AG10803 (cell line): ENCODE measurements at places on chromosomes 3 and 15.

- no peak for DNase-seq
Measured at GRCh38 chr15:86644339-86644738, 564.7 kb downstream of the AGBL1 start.

GRCh38 chr3:197028728-197029510 is 698 bp downstream of the MELTF start:
- no peak for DNase-seq

GRCh38 chr15:81530271-81530691 is 156.3 kb upstream of the TMC3 start:
- DNase-seq, result no peak

GRCh38 chr3:4589475-4590097 is 96.4 kb downstream of the ITPR1 start:
- no peak for DNase-seq

DNA sequence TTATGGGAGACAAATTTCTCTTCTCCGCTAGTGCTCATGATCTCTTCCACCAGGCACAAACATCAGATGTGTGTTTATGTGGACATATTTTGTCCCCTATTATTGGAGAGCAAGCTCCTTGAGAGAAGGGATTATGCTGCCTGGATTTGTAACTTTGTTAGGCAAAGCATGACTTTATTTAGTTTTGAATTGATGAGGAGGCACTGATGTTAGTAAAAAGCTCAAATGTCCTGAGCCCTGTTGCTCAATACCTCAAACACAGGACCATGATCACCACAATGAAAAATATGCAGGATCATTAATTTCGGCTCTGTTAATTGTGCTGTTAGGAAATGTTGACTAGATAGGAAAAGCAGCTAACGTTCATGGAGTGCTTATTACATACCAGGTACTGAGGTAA is 29.1 kb downstream of the SCG5 start:
- peak; percentile 47 for DNase-seq

DNA sequence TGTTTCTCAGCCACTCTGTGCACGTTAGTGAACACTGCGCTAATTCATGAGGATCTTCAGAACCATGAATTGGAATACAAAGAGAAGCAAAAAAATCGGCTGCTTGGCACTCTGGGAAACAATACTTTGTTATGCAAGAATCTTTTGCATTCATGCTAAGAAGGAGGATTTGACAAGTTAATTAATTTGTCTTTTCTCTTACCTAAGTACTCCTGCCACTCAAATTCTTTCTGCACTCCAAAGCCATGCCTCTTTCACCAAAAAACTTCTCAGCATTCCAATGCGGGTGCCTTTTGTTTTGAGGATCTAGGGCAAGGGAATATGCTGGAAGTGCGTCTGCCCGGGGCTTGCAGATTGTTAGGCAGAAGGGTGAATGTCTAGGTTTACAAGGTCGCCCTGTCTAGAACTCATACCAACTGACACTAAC is 11.3 kb upstream of the KAT2B start:
- DNase-seq, result no peak

GRCh38 chr3:159174715-159175692 is 373.1 kb downstream of the MFSD1 start:
- no peak for DNase-seq

DNA sequence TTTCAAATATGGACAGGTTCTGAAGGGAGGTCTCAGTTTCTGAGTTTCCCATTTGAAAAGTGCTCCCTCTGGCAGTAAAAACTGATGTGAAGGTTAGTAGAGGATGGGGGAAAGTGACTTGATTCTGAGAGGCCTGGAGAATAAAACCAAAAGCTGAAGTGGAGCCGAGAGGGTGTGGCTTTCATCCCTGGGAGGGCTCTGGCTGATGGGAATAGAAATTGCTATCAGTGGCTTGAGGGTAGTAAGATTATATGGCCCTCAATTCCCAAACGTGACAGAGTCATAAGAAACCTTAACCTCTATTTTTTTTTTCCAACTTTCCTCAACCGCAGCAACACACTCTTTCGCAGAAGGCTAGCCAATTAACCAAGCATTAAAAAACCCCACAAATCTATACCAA is 185.9 kb downstream of the MEIS2 start:
- DNase-seq, result no peak

GRCh38 chr3:180947761-180948390 is 35.4 kb downstream of the FXR1 start:
- no peak for DNase-seq

GRCh38 chr15:70014860-70015490 is 82.7 kb downstream of the TLE3 start:
- DNase-seq, result no peak

DNA sequence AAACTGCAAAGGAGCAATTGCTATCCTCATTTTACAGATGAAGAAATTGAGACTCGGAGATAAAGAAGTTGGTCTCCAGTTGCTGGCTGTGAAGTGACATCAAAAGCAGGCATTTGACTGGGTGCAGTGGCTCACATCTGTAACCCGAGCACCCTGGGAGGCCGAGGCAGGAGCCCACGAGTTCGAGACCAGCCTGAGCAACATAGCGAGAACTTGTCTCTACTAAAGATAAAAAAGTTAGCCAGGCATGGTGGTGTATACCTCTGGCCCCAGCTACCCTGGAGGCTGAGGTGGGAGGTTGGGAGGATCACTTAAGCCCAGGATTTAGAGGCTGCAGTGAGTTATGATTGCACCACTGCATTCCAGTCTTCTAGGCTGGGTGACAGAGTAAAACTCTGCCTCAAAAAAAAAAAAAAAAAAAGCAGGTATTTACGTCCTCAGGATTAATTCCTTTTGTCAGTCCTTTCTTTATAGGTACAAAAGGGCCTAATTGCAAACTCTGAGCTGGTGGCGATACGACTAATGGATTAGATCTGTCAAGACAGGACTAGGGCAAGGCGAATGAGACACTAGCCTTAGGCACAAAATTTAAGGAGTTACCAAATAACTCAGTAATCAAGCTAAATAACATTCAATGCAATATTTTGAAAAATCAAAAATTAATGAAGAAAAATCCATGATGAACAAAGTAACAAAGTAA is 5.9 kb upstream of the DNASE1L3 start:
- DNase-seq, result no peak

GRCh38 chr3:124250053-124250452 is 258.1 kb upstream of the ROPN1 start:
- DNase-seq, result no peak

GRCh38 chr3:168495270-168495669 is 399.5 kb upstream of the GOLIM4 start:
- DNase-seq, result no peak

- DNase-seq, result peak; percentile 70
Measured at GRCh38 chr15:95086531-95087252, 855.3 kb downstream of the MCTP2 start.

DNA sequence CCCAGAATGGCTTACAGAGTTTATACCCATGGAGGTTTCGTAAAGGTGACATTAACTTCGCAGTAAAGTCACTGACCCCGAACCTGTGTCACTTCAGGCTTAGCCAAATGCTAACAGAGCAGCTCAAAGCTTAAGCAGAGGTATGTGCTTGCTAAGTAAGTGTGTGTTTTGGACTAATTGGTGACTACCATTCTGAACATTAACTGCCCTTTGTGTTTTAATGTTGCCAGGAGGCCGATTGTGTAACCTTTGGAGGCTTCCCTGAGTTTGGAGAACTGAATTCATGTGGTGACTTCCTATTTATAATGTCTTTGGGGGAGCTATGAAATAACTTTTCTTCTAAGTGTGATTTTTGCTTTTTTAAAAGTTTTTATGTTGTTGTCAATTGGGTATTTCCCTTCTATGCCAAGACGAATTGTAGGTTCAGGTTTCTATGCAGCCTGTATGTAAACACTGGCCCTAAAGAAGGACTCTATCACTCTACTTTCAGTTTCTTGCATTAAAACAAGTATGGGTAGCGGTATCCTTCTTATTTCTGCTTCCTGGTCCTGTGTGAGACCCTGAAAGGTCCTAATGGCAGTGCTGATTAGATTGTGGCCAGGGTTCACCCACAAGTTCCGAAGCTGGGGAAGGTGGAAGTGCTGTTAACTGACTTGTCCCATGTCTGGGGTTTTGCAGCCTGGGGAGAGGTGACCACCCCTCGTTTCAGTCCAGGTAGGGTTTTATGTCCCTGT is 86.3 kb downstream of the IGF1R start:
- peak; percentile 65 for DNase-seq

DNA sequence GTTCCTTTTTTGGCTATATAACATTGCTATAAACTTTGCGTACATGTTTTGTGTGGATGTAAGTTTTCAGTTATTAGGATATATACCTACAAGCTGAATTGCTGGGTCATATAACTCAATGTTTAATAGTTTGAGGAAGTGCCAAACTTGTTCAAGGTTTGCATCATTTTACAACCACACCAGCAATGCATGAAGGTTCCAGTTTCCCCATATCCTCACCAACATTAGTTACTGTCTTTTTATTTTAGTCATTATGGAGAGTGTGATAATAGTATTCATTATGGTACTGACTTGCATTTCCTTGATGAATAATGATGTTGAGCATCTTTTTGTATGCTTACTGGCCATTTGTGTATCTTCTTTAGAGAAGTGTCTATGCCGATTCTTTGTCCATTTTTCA is 112.3 kb downstream of the NR1I2 start:
- DNase-seq, result no peak

DNA sequence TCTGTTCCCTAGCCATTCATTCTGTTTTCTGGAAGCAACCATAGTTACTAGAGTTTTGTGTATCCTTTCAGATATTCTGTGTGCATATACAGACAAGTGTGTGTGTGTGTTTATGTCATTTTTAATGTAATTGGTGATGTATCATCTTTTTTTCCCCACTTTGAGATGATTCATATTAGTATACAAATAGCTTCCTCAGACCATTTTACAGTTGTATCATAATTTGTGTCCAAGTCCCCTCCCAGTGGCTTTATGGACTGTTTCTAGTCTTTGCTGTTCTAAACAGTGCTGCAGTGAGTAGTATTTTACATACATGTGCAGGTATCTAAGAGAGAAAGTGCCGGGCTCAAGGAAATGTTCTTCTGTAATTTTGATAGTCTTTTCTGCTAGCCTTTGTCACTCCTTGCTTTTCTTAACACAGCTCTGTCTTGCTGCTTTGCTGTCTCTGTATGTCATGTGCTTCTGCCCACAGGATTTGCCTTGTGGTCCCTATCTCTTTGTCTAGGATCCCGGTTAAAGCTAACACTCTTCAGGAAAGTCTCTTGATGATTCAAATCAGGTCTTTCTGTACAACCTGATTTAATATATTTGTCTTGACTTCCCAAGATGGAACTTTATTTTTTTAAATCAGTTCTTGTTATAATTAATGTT is 31.5 kb upstream of the FBXL22 start:
- no peak for DNase-seq

GRCh38 chr3:130925628-130926027 is 31.7 kb downstream of the ATP2C1 start:
- DNase-seq, result peak; percentile 48

- DNase-seq, result peak; percentile 83
Measured at GRCh38 chr3:142993958-142994442, 7.4 kb upstream of the U2SURP start.

DNA sequence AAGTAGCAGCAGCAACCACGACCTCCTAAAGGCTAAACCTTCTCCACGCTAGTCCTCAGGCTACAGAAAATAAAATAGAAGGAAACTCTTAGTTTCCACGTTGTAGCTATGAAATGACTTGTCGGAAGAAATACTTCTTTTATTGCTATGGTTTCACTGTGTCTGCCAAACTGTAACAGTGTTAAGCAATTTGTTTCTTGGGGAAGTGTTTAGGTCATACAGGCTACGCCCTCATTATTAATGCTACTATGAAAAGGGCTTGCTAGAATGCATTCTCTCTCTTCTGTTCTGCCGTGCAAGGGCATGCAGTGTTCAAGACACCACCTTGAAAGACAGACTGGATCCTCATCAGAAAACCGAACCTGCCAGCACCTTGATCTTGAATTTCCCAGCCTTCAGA is 462.7 kb downstream of the PLOD2 start:
- DNase-seq, result peak; percentile 17

DNA sequence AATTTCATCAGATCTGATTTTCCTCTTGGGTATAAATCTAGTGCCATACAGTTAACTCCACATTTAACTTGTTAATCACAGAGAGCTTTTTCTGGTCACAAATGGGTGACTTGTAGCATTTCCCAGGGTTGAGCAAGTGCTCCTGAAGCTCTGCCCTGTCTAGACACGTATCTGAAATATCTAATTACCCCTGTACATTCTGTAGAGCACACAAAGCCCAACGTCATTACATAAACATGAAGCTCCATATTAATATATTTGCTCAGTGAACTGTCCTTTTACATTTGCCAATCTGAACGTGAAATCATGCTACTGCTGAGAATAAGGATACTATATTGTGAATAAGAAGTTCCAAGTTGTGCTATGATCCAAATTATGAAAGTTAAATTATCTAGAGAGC is 49.0 kb downstream of the THBS1 start:
- DNase-seq, result no peak

DNA sequence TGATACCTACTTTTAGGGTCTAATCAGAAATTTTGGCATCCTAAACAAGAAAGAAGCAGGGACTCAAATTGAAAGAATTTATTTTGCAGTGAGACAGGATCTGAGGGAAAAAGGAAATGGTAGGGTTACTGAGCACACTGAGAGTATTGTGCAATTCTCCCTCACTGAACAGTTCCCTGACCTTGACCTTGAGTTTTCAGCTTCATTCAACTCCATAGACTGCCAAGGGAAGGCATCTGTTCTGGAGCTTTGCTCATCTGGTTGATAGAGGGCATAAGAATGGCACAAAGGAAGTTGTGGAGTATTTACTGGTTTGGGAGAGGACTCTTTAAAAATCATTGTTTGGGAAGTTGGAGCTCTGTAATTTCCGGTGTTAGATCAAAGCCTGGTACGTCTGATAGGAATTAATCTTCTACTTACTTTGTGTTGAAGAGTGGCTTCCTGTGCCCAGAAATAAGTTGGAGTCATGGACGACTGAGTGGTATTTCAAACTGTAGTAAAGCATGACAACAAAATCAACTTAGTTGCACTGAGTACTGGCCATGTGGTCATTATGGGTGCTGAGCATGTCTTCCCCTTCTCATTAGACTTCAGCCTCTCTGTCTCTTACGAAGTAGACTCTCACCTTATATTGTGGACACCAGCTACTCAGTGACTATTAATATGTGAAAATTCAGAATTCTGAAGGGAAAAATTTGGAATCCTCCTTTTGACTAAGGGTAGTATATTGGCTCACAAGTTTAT is 40.8 kb downstream of the CLDN1 start:
- DNase-seq, result peak; percentile 30

- DNase-seq, result peak; percentile 62
Measured at GRCh38 chr15:95620934-95621579, 709.4 kb upstream of the NR2F2 start.

GRCh38 chr3:148243609-148244008 is 454.1 kb upstream of the AGTR1 start:
- DNase-seq, result no peak
